ENCODE measurements at places on chromosomes 7 and 10. TPM values are rescaled to one million over a fixed set of nuclear protein-coding genes. Genes with fewer than 3 reads are reported as not detected.

PLAC9 gene
- total RNA-seq, result not detected

WNT8B gene
- not detected for total RNA-seq

ERVW-1 gene
- total RNA-seq, result not detected

CRYGN gene
- not detected for total RNA-seq

UPP1 gene
- total RNA-seq, result 76.2 TPM

LIPK gene
- total RNA-seq, result not detected

NRCAM gene
- total RNA-seq, result 96.4 TPM

DNAJC12 gene
- 57.0 TPM for total RNA-seq

PDLIM1 gene
- total RNA-seq, result 258 TPM

TSPAN13 gene
- 15.6 TPM for total RNA-seq

MASTL gene
- total RNA-seq, result 18.0 TPM

SPDYE16 gene
- total RNA-seq, result not detected

CFAP70 gene
- total RNA-seq, result 0.18 TPM

HEPACAM2 gene
- total RNA-seq, result not detected

TMEM254 gene
- total RNA-seq, result 19.3 TPM

VSTM4 gene
- total RNA-seq, result 0.39 TPM

LDB3 gene
- total RNA-seq, result 0.06 TPM

HABP2 gene
- 0.18 TPM for total RNA-seq

FAM25G gene
- 1.5 TPM for total RNA-seq

OR2A5 gene
- total RNA-seq, result not detected

GDF10 gene
- 0.07 TPM for total RNA-seq

ZNF467 gene
- total RNA-seq, result 1.3 TPM

PSD gene
- 0.31 TPM for total RNA-seq

AKR1B15 gene
- total RNA-seq, result 33.7 TPM

MALRD1 gene
- total RNA-seq, result not detected

TEX47 gene
- total RNA-seq, result not detected

Data from A549 treated with Hydrocortisone at 1 μM for 4 hours (cell line).